ENCODE measurements at places on chromosomes 2 and 18.
A peak's percentile ranks its signal among the peaks of the same experiment; 100 is the strongest.

DNA sequence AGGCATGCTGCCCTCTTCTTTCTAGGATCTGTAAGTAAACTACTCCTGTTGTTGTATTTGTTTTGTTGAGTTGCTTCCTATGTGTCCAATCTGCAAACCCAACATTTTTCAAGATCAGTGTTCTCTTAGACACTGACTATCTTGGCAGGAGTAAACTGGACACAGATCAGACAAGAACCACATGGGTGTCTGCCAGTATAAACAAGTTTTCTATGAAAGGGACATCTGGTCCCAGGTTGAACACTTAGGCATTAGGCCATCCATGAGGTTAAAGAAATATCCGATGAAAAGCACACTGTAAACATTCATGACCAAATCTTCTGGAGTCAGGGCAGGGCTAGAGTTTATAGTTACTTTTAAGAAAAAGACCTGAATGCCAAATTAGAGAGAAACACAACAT, 441.8 kb downstream of the NYAP2 start:
- DNase-seq: no peak

DNA sequence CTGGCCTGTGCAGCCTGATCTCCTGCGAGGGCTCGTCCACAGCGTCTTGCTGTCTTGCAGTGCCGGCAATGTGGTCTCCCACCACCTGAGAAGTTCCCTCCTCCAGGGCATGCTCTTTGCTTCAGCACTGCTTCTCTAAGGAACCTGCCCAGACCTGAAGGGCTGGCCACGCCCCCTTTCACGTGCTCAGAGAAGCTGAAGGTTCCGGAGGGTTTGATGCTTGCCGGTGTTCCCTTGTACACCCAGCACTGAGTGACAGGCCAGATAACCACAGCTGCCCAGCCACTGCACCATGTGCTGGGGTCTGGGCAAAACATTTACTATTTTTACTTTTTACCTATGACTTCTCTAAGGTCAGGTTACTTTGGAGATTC, 1.7 kb upstream of the POLR2D start:
- DNase-seq: peak; percentile 38

DNA sequence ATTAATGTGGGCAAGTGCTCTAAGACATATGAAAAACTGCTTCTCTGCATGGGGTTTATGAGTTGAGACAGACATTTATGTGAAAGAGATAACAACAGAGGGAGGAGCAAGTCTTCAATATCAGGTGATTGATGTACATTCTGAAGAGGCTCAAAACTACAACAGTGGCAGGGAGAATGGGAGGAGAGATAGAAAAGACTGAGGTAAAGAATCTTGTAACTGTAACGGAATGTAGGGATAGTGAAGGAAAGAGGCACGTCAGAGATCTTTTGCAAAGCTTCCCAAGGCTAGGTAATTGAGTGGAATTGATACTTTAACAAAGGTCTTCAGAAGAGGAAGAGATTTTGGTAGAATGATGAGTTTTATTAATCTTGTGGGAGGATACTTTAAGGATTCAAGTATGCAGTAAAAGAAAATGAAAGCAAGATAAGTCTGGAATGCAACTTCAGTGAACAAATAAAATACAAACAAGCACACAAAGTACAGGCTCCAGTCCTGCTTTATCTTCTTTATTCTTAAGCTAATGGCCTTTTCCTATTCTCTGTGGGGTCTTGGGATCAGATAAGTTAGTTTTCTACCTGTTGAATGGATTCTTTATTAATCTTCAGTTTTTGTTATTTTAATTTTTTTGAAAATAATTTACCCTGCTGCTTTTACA, 15.0 kb downstream of the SMAD4 start:
- no peak for DNase-seq

DNA sequence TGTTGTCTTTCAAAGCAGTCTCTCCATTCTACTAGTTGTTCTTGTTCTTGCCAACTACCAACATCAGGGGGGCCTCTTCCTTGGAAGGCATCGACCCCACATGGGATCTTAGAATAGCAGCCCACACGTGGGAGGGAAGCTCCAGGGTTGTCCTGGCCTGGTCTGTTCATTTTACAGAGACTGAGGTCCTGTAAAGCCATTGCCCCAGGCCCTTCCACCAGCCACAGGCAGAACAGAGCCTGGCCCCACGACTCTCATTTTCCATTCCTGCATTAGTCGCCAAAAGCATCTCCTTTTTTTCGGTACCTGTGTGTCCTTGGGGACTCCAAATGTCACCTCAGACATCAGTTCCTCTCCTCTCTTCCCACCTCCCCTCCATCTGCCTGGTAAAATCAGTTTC, 28.0 kb downstream of the CNGA3 start:
- DNase-seq: no peak

- no peak for DNase-seq
Measured at GRCh38 chr2:60548845-60549237, 4.6 kb downstream of the BCL11A start.

GRCh38 chr2:118554616-118555015, 292.8 kb downstream of the EN1 start:
- no peak for DNase-seq

GRCh38 chr18:54798186-54798585, 30.1 kb upstream of the RAB27B start:
- no peak for DNase-seq

- DNase-seq: no peak
Measured at GRCh38 chr2:164479460-164479859, 141.8 kb downstream of the GRB14 start.

DNA sequence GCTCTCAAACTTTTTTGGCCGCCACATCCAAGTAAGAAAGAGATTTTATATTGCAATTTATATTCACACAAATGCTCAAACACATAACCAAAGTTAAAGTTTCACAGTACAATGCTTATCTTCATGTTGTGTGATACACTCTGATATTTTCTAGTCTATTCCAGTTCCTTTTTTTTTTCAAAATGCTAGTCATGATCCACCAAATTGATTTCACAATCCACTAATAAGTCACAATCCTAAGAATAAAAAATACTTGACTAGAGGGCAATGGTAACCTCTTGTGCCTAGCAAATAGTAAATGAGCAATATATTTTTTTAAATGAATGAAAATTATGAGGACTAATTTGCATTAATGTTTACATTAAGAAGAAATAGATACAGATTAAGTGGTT, 5.8 kb upstream of the PTPN4 start:
- DNase-seq: no peak

DNA sequence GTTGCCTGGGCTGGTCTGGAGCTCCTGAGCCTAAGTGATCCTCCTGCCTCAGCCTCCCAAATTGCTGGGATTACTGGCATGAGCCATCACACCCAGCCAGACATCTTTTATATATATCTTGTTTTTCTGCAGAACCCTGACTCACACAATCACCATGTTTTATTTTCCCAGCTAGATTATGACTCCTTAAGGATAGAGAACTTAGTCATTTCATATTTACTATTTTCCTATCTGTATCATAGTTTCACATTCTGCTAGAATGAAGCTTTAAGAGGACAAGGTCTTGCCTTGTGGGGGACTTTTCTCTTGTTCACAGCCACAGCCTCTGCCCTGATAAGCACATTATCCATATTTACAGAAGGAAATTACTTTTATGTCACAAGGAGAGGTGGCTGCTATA, 73.9 kb downstream of the LBH start:
- DNase-seq: no peak

DNA sequence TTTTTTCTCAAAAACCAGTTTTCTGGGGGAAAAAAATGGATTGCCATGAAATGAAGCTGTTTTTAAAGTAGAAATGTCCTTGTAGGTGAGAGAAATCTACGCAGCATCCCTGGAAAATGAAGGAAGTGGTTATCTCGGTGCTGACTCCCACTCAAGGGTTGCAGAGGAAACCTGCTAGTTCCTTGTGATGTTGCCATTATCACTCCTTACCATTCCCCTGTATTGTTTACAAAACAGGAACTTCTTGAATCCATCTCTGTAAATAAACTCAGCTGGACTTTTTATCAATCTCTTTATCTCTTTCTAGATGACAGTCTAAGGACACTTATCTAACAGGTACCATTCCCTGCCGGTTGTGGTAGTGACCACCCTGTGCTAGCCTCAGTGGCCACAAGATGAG, 61.2 kb downstream of the FEZ2 start:
- no peak for DNase-seq

DNA sequence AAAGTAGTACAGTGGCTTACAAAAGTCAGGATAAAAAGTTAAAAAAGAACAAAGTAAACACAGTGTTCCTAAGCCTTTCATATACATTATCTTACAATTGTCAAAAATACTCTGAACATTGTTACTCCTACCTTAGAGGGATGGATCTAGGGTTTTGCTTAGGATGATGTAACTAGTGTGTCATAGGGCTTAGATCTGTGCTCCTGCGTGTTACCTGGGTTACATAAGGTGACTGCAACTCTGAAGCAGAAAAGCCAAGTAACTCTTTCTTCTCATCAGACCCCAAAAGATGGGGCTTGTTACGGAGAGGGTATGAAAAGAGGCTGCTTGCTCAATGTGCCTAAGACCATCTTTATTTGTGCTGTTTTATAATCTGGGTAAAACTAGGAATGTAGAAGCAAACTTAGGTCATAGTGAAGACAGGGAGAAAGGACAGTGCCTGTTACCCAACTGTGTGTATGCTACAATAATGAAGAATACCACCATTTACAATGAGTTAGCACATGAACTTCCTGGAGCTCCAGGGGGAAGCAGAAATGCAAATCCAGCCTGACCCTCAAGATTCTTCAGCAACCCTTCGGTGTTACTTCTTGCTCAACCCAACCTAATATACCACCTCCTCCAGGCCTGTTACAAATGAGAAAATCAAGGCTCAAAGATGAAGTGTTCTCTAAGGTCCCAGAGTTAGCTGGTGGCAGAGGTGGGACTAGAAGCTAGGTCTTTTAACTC, 42.0 kb upstream of the STK17B start:
- no peak for DNase-seq

DNA sequence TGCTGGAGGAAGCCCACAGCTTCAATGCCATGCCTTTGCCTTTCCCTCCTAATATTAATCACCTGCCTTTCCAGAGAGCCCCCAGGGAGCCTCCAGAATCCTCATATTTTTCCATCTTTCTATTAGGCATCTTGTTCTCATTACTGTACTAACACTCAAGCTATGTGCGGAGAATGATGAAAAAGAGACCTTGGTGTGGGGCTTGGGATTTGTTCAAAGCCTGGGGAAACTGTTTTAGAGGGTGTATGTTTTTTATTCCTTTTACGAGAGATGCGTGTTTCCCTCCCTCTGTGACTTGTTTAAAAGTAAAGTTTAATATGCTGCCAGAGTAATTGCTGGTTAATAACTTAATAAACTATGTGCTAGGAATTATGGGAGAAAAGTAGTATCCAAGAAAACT, 102.4 kb upstream of the ZFP36L2 start:
- no peak for DNase-seq

DNA sequence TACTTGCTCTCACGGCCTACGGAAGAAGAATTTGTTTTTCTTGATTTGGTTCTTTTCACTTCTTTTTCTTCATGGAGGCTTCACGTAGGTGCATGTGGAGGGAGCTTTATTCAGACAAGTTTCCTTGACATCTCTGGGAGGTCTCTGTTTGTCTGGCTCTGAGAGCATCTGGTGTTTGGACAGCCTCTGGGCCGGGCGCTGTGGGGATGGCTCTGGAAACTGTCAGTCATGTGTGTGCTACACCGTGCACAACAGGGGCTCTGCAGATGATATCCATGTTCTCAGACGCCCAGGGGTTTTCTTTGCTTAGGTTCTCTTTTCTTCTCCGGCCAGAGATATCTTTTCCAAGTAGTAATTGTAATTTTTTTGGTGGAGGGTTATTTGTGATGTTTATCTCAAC, 130.7 kb downstream of the SH3RF3 start:
- no peak for DNase-seq

DNA sequence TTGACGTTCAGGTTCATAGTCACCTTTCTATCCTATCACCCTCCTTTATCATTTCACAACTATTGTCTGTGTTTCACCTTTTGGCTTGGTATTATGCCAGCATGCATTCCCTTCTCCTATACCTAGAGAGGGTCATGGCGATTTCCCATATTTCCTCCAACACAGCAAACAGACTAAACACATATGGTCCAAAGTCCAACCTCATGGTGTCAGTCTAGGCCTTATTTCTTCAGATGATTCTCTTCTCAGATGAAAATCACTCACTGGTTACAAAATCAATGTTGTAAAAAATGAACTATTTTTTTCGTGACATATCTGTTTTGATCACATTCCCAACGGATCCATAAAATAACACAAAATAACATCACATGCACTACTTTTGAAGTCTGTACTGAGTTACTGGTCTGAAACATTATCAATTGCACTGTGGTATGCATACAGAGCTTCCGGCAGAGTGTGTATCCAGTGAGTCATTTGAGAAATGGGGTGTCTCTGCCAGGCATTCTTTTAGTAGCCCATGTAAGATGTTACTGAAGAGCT, 204.8 kb upstream of the GALNT5 start:
- no peak for DNase-seq

DNA sequence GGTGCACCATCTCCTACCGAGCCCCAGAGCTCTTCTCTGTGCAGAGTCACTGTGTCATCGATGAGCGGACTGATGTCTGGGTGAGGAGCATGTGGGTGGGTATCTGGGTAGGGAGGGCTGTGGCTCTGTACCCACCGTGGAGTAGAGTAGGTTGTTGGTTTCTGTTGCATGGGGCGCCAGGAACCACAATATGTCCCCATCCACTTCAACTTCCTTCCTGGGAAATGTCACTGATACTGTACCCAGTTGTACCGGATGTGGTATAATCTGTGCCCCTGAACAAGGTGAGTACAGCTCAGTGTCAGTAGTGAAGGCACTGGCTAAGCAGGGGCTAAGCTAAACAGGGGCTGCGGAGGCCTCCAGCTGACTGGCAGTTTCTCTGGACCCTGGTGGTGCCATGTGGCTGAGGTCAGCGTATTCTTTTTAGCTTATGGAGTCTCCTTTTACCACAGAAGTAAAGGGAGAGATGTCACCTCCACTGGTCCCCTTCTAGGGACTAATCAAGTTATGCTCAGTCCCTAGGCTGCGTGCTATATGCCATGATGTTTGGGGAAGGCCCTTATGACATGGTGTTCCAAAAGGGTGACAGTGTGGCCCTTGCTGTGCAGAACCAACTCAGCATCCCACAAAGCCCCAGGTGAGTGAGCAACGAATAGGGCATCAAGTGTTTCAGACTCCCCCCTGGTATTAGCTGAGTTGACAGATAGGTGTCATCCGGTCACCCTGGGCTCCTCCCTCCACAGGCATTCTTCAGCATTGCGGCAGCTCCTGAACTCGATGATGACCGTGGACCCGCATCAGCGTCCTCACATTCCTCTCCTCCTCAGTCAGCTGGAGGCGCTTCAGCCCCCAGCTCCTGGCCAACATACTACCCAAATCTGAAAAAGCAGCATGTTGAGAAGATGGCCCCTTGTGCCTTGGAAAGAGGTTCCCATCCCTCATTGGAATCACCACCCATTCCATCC, 2.7 kb downstream of the STK16 start:
- no peak for DNase-seq

GRCh38 chr18:23877371-23877770, 137.2 kb upstream of the TTC39C start:
- no peak for DNase-seq

- no peak for DNase-seq
Measured at GRCh38 chr2:56182420-56182819, 1.4 kb upstream of the CCDC85A start.

- no peak for DNase-seq
Measured at GRCh38 chr2:21118302-21118920, 5.4 kb upstream of the TDRD15 start.

Data from stimulated activated CD8-positive, alpha-beta memory T cell treated with anti-CD3 and anti-CD28 coated beads, Interleukin-7, amount 100 ng/mL, for 1 hour (primary cell).